Occipital lobe (tissue), 3 donors: ENCODE measurements at places on chromosomes 7 and 10. TPM values are rescaled to one million over a fixed set of nuclear protein-coding genes. Genes with fewer than 3 reads are reported as not detected.

GRCh38 chr10:77185696-77186095 lies 451.9 kb downstream of the KCNMA1 start:
- DNase-seq: no peak

DNA sequence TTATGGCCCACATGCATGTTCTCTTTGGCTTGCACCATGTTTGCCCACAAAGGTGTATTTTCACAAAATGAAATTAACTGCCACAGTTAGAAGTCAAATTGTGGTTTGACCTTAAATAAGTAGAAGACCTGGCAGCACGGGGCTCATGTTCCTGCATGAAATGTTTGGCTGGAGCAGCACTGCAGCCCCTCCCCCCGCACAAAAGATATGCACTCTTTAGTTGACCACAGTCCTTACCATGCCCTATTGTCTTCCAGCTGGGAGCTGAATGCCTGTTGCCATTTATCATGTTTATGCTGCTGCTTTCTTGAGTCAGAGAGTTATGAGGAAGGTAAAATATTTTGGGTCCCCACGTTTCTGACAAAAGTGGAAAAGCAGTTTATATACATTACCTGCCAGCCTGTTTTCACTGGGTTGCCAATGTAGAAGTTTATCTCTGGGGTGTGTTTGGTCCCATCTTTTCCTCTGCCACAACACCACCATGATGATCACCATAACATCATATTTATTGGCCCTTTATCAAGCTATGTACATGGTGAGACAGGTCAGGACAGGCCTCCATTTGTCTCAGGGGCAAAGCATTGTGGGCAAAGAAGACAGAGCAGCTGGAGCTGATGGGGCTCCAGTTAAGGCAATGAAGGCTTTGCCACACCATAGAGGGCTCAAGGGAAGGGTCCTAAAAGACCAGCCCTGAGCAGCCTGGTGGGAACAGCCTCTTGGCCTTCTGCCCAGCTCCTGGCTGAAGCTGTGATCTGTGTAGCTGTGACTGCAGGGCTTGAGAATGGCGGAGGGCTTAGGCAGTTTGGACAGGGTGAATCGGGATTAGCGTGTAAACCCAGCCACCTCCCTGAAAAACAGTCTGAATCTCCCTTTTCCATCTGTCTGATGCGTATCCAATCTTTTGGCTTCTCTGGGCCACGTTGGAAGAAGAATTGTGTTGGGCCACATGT lies 5.4 kb downstream of the PRF1 start:
- DNase-seq: no peak

The NPY4R2 gene
- total RNA-seq: 0.31 TPM

DNA sequence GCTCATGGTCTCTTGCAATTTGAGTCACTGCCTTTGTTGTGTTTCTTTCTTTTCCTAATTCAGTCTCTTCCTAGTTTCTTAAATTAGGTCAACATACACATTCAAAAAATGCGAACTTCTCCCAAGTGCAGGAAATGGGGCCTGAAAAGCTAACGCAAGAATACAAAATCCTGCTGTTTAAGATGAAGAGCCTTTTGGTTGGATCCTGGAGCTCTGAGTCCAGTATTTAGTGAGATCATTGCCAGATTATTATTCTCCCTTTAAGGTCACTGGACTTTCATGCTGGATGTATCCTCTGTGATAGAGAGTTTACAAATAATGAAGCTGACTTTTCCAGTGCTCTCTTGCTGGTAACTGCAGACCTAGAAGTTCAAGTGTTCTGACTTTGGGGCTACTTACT lies 401.9 kb upstream of the MKI67 start:
- DNase-seq: no peak

DNA sequence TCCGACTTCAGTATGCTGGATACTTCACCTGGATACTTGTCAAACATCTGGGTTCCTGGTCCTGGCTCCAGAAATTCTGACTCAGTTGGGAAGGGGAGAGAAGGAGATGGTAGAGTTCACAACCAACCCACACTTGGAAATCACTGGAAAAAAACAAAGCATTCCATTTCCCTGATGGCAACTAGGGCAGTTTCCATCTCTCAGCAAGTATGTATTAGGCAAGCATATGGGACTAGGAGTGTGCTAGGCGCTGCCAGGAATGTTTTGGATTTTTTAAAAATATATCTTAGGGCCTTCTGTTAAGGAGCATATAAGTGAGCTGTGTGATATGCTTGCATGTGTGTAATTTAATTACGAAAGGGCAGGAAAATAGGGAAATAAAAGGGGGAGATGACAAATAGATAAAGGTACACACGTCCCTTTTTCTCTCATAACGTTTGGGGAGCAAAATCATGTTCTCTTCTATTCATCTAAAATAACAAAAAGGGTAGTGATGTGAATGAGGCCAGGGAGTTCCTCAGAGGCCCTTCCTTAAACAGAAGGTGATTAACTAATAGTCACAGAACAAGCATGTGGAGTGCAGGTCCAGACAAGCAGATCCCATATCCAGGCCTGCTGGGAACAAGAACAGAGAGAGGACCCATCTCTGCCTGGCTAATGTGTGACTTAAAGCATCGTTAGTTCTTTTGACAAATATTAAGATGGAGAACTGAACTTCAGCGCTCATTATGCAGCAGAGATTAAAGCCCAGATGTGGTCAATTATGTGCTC lies 64.5 kb upstream of the NFE2L3 start:
- no peak for DNase-seq

- no peak for DNase-seq
Observed at GRCh38 chr10:77433546-77433945, 204.1 kb downstream of the KCNMA1 start.

The TDRD1 gene
- total RNA-seq: under 0.01 TPM

DNA sequence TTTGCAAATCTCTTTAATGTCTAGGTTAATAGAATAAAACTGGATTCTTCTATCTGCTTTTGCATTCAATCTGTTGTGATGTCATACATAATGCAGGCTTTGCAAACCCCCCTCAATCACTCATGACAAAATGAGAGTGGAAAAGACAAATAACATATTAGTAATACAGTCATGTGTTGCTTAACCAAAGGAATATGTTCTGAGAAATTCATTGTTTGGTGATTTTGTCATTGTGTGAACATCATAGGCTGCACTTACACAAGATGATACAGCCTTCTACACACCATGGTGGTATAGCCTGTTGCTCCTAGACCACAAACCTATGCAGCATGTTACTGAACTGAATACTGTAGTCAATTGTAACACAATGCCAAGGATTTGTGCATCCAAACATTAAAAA lies 87.3 kb upstream of the SEC61G start:
- no peak for DNase-seq

DNA sequence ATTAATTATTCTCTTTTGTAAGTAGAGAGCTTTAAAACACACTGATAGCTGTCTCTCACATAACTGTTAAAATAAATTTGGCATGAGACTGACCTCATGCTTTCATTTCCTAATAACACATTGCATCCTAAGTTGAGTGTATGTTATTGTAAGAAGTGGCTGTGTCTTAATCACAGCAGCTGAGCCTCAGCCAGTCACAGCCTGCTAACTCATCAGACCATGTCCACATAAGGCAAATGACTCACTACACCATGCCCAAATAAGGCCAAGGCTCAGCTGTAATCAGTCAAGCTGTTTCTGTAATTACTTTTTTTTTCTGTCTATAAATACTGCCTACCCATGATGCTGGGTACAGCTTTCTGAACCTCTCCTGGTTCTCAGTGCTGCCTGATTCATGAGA lies 860.9 kb downstream of the XPNPEP1 start:
- no peak for DNase-seq

GRCh38 chr10:130927157-130927556 lies 384.4 kb downstream of the TCERG1L start:
- no peak for DNase-seq

GRCh38 chr10:132518572-132519381 lies 18.8 kb upstream of the INPP5A start:
- no peak for DNase-seq

DNA sequence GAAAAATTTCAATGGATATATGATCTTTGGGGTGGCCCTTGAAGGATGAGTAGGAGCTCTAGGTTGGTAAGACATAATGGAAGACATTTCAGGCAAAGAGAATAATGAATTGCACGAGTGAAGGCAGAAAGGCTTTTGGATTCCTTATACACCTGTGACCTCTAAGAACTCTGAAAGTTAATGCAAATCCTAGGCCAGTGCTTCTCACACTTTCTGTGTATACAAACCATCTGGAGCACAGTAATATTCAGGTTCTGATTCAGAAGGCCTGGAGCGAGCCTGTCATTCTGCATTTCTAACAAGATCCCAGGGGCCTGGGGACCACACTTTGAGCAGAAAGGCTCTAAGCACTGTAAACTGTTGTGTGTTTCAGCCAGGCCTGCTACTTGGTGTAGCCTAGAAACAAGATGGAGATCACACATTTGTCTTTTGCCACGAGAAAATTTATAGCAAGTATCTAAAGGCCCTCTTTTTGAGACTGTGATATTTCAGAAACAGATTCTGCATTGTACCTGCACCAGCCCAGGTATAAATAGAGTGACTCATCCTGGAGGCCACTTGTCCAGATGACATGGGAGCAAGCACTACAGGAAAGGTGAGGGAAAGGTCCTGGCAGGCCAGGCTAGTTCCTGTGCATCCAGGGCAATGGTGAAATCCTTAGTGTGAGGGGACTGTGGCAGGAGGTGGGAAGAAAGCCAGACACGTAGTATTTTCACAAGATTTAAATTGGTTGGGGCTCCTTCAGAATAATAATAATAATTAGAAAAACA lies 24.4 kb downstream of the MRPS33 start:
- no peak for DNase-seq

The OTUD1 gene
- 17.8 TPM for total RNA-seq

The SDK1 gene
- total RNA-seq: 7.0 TPM

- no peak for DNase-seq
Observed at GRCh38 chr7:35253710-35254495, at the start of gene TBX20. TSS of gene TBX20 (minus strand) at chr7:35254100. CDS start at chr7:35253620, 480 bp downstream.

DNA sequence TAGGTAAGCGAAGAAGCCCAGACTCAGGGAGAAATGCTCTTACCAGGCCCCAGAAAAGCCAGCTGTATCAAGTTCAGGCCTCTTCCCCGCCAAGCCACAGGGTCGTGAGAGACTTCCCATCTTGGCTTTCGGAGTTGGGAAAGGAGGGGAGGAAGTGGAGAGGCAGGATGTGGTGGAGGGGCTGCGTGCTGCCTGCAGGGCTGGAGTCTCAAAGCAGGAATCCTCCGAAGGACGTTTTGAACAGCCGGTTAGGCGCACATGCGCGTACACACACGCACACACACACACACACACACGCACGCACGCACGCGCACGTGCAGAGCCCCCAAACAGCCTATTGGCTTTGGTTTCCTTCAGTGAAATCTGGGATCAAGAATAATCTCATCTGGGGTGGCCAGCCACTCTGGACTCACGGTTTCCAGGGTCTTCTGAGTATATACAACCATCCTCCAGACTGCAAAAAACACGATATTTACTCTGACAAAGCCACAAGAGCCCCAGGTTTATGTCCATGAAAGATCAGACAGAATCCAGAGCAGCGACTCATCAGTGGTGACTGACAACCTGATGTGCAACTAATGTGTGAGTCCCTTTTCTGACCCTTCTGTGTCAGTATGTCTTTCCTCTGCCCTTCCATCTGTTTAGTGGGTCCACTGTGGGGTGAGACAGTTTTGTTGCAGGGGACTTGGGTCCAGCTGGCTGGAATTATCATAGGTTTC lies 115.0 kb upstream of the ZNF438 start:
- no peak for DNase-seq

The VWA2 gene
- total RNA-seq: 3.6 TPM

DNA sequence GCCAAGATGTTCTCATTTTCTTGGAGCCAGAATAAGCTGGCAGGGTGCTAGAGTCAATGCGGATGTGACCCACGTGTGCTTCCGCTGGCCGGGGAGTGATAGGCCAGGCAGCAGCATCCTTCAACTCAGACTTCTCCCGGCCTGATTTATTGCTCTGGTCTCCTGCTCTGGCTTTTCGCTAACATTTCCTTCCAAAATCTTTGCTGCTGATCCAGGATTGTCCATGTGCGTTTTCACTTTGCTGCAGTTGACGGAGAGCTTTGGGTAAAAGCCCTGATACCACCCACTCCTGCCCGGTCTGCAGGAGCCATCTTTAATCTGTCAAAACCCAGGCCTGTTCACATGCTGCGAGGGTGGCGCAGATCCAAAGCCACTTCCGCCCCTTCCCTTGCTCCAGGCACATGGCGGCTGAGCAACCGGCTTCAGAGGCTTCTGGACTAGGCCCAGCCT lies 106.8 kb downstream of the CYP26A1 start:
- DNase-seq: no peak

The LAMB1 gene
- 31.4 TPM for total RNA-seq

- no peak for DNase-seq
Observed at GRCh38 chr10:3272300-3272699, 99.7 kb upstream of the PITRM1 start.

The VIM gene
- 289 TPM for total RNA-seq

The HHEX gene
- 1.6 TPM for total RNA-seq

DNA sequence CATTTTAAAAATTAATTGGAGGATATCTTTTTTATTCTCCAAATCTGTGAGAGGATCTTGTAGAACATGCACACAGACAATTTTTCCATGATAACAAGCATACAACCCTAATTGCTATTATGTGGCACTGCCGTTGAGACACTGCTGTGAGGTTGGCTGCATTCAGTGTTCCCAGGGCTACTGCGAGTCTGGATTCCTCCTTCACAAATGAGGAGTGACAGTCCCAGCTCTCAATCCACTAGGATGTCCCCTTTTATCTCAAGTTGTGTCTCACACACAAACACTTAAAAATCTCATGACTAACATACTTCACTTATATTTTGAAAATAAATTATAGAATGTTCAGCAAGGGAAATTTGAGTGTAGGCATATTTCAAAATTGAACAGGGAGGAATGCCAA lies 14.1 kb downstream of the NEUROD6 start:
- no peak for DNase-seq

- DNase-seq: peak; percentile 88
Observed at GRCh38 chr7:341841-342638, 52.1 kb downstream of the FOXL3 start.

DNA sequence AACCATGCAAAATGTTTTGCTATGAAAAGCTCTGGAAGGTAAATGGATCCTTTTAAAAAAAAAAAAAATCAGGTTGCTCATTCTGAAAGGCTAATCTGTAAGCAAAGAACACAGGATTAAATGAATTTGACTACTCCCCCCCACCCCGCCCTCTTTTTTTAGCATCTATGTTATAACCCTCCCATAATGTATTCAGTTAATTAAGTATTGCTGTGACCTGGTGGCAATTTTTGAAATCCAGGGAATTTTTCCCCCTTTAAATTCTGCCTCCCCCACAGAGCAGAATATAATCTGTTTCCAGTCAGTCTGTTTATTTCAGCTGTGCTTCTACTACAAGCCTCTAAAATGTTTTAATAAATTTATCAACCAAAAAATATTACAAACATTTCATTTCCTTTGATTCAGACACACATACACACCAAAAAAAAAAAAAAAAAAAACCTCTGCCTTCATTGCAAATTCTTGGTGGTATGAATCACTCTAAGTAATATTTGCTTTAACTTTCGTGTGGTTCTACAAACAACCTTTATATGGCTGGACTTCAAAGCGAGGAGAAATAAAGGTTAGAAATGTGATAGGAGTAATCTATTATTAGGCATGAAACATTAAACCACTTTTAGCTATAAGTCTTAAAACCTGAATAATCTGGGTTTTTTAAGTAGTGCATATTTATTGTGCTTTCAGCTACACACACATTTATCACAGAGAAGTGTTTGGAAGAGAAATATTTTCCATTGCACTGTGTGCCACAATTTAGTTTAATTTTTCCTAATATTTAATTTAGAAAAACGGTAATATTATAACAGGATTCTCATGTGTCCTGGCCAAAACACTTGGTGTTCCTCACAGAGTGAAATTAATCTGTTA lies 64.4 kb upstream of the ARID5B start:
- DNase-seq: no peak

The SLC18A3 gene
- not detected for total RNA-seq

The MDH2 gene
- 34.8 TPM for total RNA-seq
